ENCODE measurements at places on chromosomes 12 and 14. TPM values are rescaled to one million over a fixed set of nuclear protein-coding genes. Genes with fewer than 3 reads are reported as not detected.

The KCNJ8 gene
- not detected for total RNA-seq

The PPP2R5C gene
- total RNA-seq, result 216 TPM

The ABCD2 gene
- total RNA-seq, result 0.08 TPM

The CISTR gene
- not detected for total RNA-seq

The GCN1 gene
- 46.4 TPM for total RNA-seq

GRCh38 chr14:42523666-42524065, 917.0 kb downstream of the LRFN5 start:
- peak; percentile 29 for DNase-seq

- no peak for DNase-seq
Measured at GRCh38 chr12:80814453-80814852, 97.7 kb downstream of the MYF5 start.

DNA sequence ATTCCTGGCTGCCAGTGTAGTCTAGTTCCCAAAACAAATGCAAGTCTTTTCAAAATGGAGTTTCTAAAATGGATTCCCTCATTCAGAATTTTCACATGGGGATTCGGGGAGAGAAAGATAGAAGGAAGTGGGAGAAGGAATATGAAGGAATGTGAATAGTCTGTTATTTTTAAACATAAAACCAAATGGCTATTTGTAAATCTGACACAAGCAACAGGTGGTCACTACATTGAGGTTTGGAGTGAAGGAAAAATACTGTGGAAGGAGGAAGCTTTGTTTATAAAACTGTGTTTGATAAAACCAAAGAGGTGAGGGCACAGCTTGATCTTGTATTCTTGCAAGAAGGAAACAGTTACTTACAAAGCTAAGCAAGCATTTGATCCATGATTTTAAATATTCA, 65.3 kb upstream of the KCNJ8 start:
- no peak for DNase-seq

GRCh38 chr14:61876362-61877034, 114.3 kb downstream of the SNAPC1 start:
- no peak for DNase-seq

- no peak for DNase-seq
Measured at GRCh38 chr12:69651922-69652321, 41.2 kb upstream of the LRRC10 start.

DNA sequence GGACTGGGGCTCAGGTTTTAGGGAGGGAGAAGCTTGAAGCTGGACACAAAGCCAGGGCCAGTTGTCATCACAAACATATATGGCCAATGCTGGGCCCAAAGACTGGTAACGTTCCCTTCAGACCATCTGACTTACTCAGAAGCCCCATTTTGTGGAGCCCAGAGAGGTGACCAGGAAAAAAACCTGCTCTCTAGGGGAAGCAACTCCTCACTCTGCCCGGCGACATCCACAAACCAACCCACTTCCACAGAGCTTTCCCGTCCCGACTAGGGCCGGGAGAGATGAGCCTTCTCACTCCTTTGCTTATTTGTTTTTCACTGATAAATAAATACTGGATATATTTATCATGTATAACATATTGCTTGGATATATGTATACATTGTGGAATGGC, 180.9 kb upstream of the RTL1 start:
- no peak for DNase-seq

- no peak for DNase-seq
Measured at GRCh38 chr14:43308421-43309110, 1198.5 kb downstream of the FSCB start.

DNA sequence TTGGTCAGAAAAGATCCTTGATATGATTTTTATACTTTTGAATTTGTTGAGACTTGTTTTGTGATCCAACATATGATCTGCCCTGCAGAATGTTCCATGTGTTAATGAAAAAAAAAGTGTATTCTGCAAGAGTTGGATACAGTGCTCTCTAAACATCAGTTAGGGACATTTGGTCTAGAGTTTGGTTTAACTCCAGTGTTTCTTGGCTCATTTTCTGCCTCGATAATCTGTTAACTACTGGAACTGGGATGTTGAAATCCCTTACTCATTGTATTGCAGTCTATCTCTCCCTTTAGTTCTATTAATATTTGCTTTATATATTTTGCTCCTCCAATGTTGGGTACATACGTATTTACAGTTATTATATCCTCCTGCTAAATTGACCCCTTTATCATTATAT, 18.3 kb upstream of the TXNRD1 start:
- DNase-seq, result no peak

DNA sequence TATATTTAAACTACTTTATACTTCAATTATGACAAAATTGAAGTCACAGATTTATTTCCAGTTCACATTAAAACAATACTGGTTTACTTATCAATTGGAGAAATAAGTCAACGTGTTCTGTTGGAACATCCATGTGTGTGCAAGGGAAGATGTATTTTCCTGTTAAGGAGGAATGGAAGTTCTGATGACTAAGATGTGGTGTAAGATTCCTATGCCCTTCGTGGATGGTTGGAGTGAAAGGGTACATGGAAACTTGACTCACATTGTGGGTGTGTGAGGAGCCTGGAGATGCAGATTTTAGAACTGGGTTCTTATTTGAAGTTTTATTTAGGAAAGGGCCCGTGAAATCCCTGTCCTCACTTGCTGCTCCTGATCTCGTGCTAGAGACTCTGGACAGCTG, 95.3 kb downstream of the CATSPERB start:
- DNase-seq, result no peak

GRCh38 chr12:52370926-52371608, 3.8 kb upstream of the KRT85 start:
- DNase-seq, result no peak

DNA sequence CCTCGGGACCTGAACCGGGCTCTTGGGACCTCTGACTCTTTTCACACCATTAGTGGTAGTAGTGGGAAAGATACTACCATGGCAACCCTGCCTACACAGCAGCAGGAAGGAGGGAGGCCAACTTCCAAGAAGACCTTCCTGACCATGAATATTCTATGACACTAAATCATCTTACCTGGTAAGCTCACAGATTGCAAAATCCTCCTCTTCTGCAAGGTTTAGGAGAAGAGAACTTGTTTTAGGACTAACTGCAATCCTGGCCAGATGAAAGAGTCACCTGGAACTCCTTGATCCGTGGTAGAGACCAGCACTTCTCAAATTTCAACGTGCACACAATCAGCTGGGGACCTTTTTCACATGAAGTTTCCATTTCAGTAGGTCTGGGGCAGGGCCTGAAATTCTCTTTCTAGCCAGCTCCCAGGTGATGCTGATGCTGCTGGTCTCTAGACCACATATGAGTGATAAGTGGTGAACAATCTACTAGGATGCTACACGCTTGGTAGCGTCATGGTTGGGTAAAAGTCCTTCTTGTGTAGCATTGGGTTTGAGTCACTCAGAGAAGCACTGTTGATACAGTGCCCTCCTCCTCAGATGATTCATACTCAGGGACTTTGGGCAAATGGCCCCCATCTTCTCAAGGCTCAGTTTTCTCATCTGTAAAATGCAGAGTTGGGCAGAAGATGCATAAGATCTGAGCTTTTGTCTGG, 35.6 kb upstream of the FICD start:
- DNase-seq, result no peak

GRCh38 chr12:34219046-34219770, 196.9 kb downstream of the ALG10 start:
- no peak for DNase-seq

GRCh38 chr14:77025744-77026165, 2.8 kb downstream of the IRF2BPL start:
- DNase-seq, result no peak

- DNase-seq, result no peak
Measured at GRCh38 chr14:101018561-101019290, 115.2 kb upstream of the RTL1 start.

- DNase-seq, result no peak
Measured at GRCh38 chr14:26448181-26448855, 149.5 kb downstream of the NOVA1 start.

DNA sequence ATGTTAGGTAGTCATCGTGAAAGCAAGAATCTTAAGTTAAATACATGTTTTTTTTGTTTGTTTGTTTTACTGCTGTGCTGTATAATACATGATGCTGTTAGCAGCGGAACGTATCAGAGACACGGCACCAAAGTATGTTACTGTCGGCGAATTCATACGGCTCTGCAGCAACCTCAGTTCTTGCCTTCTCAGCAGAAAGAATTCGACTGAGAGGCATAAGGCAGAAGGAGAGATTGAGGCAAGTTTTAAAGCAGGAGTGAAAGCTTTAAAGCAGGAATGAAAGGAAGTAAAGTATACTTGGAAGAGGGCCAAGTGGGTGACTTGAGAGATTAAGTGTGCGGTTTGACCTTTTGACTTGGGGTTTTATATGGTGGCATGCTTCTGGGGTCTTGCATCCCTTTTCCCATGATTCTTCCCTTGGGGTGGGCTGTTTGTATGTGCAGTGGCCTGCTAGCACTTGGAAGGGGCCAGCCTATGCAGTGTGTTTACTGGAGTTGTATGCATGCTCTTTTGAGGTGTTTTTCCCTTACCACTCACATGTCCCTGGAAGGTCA, 23.7 kb downstream of the LEMD3 start:
- DNase-seq, result no peak

GRCh38 chr12:71216725-71217579, 59.2 kb upstream of the TSPAN8 start:
- DNase-seq, result peak; percentile 65

DNA sequence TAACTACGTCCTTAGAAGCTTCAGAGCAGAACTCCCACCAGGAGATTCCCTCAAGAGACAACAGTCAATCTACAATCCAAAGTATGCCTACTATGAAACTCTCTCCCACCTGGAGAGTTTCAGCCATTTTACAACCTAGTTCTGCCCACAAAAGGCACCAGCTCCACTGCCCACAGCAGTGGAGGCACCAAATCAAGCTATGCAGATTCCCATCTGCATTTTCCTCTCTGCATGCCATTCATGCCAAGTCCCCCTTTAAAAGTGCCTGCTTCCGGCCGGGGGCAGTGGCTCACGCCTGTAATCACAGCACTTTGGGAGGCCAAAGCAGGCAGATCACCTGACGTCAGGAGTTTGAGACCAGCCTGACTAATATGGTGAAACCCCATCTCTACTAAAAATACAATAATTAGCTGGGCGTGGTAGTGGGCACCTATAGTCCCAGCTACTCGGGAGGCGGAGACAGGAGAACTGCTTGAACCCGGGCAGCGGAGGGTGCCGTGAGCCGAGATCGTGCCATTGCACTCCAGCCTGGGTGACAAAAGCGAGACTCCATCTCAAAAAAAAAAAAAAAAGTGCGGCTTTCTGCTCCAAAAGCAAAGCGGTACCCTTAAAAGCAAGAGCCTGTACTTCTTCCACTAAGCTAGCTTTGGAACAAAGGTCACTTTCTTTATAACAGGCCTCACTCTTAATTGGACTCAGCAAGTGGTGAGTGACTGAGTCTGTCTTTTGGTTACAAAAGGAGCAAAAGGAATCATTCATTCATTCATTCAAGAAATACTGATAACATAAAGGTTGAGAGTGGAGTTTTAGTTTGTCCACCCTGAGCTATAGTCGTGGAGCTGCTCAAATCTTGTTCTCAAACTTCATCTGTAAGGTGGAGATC, 10.1 kb upstream of the DLGAP5 start:
- no peak for DNase-seq

- DNase-seq, result no peak
Measured at GRCh38 chr12:12460935-12461922, 101.4 kb downstream of the DUSP16 start.

DNA sequence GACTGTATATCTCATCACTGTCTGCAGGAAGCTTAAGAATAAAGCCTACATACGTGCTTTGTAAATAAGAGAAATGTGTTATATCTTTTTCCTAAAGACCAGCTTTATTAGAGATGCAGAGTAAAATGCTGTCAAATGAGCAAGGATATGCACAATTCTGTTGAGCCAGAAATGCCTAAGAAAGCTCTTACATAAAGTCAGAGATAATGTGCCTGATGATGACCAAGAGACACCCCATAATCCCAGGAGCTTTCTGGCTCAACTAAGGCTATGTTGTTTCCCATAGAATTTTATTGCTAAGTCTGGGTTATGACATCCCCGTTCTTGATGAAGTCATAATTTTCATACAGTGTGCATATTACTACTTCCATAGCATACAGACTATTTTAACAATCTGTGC, 209.9 kb downstream of the GALC start:
- no peak for DNase-seq

All from SK-MEL-5 (cell line).